ENCODE measurements at places on chromosomes 7 and 10.

- DNase-seq = no peak
Measured at GRCh38 chr7:146690987-146691386, 574.4 kb downstream of the CNTNAP2 start.

GRCh38 chr7:41046221-41046761 lies 656.6 kb downstream of the INHBA start:
- DNase-seq = no peak

DNA sequence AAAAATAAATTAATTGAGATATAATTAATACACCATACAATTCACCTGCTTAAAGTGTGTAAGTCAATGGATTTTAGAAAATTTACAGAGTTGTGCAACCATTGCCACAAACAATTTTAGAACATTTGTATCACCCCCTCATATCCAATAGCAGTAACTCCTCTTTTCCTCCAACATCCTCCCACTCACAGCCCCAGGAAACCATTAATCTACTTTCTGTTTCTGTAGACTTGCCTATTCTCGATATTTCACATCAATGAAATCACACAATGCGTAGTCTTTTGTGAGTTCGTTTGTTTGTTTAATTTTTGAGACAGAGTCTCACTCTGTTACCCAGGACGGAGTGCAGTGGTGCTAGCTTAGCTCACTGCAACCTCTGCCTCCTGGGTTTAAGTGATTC lies 13.7 kb upstream of the HERC4 start:
- DNase-seq = no peak

- no peak for DNase-seq
Measured at GRCh38 chr10:35607475-35608327, 2.6 kb downstream of the GJD4 start.

GRCh38 chr10:13485623-13486022 lies 43.2 kb downstream of the BEND7 start:
- DNase-seq = no peak

- no peak for DNase-seq
Measured at GRCh38 chr7:135998081-135998480, 20.9 kb upstream of the MTPN start.

GRCh38 chr7:74583630-74584029 lies 73.9 kb upstream of the GTF2I start:
- DNase-seq = no peak

DNA sequence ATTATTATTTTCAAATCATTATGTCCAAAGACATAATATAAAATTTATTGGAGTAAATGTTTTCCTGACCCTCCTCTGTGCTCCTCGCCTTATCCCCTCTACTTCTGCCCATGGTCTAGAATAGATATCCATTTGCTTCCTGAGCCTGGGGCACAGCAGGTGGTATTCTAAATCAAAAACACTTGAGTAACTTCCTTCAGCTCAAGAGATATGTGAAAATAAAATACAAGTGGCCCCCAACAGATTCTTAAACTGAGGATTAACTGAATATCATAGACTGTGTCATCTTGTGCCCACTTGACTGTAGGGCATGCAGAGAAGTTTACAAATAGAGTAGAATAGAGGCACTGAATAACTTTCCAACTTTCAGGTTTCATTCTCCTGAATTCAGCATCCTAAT lies 59.1 kb downstream of the HGF start:
- no peak for DNase-seq

DNA sequence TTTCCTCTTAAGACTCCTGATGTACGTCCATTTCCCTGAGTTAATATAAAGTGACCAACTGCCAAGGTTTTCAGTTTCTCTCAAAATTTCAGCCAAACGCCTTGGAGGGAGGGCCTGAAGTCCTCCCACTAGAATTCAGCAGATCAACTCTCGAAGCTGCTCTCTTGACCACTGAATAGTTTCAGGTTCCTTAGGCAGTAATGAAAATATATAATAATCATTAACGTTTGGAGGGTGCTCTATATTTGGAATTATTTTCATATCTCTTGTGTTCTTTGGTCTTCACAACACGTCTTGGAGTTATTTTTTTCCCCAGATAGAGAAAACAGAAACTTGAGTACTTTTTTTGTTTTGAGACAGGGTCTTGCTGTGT lies 123.6 kb upstream of the SFMBT2 start:
- DNase-seq = no peak

DNA sequence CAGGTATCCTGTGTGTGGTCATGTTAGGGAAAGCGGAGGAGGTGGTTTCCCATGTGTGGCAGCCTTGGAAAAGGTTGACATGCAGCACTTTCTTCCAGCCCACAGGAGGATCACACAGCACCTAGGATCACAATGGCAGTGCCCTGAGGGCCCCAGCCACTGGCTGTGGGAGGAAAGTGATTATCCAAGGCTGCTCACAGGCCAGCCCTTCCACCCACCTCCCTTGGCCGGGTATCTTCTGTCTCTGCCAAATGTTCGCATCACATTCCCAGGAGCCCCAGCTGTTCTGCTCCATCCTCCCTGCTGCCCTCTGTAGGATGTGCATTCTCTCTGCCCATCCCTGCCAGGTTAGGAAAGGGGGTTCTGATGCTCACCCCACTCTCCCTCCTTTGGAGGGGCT lies 2.5 kb upstream of the MLXIPL start:
- no peak for DNase-seq

DNA sequence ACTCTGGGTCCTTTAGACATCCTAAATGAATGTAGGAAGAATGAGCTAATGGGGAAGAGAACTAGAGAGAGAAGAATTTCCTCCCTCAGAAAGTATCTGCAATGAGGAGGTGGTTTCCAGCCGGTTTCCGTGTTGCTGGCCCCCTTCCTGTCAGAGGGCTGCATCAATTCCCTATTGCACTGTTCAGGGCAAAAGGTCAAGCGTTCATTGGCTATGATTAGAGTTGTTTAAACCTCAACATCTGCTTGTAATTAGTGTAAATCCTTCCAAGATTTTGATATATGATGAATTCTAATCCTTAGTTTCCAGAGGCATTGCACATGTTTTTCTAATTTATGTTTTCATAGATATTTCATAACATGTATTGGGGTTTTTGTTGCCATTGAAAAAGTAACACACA lies 107.3 kb upstream of the SGCE start:
- DNase-seq = no peak

- DNase-seq = no peak
Measured at GRCh38 chr10:16779384-16779915, 37.8 kb downstream of the RSU1 start.

DNA sequence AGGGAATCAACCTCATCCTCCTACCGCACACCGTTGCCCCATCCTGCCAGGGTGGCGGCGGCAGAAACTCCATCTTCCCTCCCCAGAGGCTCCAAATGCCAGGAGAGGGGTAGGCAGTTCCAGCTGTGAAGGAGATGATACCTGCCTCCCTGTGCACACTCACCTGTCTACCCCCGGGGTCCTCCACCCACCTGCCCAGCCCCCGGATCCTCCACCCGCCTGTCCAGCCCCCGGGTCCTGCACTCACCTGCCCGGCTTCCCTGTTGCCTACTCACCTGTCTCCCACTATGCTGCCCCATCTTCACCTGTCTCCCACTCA lies 13.4 kb upstream of the DNAAF5 start:
- no peak for DNase-seq

- DNase-seq = no peak
Measured at GRCh38 chr10:120713573-120714205, 137.5 kb upstream of the WDR11 start.

DNA sequence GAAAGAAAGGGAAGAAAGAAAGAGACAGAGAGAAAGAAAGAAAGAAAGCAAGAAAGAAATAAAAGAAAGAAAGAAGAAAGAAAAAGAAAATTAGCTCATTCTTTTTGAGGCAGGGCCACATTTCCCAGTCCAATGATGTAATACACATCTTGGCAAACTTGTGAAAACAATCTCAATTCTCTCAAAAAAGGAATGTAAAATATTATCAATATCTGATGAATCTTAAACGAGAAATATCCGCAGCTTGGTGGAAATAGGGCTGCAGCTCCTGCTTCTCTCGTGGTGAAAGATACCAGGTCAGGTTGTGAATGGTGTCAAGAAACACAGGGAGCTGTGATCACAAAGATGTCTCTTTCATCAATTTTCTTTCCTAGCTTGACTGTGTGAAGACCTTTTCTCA lies 739.6 kb upstream of the NRP1 start:
- DNase-seq = no peak

DNA sequence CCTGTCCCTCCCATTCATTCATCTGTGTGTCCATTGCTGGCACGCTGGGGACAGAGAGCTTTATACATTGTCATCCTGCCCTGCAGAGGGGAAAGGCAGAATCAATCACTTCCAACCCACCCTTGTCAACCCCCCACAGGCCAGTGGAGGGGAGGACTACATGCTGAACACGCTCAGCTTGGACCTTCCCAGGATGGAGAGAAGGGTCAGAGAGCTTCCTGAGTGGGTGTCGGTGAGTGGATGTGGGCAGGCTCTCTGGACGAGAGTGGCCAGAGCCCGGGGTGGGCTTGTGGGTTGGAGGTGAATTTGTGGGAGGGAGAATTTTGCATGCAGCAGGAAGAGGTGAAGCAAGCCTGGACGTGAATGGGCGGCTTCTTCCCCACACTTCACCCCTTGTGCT lies 93.9 kb downstream of the DNAJB6 start:
- DNase-seq = no peak

DNA sequence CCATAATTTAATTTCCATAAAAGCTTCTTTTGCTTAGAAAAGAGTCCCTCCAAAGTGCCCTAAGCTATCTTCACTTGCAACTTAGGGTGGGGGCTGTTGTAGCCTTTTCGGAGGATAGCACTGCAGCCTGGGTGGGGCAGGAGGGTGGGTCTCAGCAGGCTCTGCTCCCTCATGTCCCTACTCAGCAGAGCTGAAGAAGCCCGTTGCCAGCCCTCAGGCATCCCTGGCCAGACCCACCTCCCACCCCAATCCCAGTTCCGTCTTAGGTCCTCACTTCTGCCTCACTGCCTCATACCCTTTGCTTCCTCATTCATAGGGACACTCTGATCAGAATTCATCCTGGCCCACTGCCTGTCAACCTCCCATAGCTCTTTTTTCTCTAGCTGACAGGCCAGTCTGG lies 99.8 kb upstream of the ZMIZ1 start:
- no peak for DNase-seq

DNA sequence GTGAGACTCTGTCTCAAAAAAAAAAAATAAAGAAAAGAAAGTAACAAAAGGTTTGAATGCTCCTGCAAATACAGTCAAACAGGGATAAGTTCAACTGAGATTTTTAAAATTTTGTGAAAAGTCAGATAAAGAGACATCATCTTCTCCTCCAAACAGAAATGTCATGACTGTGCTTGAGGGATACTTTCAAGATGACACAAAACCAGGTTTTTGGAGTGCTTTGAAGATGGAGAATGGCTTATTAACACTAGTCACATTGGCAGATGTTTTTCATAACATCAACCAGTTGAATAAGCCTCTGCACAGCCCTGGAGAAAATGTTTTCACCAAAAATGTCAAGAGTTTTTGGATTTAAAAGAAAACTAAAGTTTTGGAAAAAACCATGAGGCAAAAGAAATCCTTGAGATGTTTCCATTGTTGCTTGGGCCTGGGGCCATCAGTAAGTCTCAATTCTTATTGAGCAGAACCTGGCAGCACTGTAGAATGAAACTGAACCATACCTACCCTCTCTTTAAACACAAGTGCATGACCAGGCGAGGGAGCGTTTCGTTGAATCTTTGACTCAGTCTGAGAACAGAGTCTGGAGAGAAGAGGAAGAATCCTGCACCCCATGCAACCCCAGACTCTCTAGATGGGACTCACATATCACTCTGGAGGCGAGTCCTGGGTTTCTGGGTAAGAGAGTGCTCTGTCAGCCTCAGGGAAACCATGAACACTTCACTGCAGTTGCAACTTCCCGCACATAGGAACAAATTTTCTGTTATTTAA lies 37.4 kb upstream of the PRKCQ start:
- DNase-seq = no peak

DNA sequence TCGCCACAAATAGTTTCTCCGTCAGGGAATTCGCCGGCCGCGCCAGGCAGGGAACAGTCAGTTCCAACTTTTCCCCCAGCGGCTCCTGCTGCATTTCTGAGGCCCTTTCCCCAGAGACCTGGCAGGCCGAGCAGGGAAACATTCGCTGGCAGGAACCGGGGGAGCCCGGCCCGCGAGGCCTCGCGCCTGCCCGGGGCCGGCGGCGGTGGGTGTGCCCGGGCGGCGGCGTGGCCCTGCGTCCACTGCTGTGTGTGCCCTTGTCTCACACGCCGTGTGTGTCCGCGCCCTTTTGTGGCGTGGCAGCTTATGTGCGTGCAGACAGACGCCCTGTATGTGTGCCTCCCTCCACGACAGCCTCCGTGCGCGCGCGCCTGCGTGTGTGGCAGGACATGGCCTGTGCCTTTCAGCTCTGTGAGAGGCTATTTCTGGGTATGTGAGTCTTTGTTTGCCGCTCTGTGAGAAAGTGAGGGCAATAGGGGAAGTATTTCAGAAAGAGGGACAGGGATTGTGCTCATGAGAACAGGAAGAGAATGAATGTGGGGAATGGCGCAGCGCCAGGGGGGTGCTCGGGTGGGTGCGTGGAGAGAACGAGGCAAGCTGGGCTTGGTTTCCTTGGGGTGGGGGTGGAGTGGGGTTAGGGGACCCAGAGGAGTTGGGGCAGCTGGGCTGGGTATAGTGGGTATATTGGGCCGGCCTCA lies 689 bp upstream of the SMARCD3 start:
- DNase-seq = no peak

- DNase-seq = no peak
Measured at GRCh38 chr7:116138202-116138801, 72.0 kb upstream of the TES start.

DNA sequence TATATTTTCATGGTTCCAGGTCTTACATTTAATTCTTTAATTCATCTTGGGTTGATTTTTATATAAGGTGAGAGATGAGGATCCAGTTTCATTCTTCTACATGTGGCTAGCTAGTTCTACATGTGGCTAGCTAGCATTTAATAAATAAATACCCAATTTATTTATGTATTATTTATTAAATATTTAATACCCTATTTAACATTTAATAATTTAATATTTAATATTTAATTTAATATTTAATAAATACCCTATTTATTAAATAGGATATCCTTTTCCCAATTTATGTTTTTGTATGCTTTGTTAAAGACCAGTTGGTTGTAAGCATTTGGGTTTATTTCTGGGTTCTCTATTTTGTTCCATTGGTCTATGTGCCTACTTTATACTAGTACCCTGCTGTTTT lies 111.0 kb upstream of the PCLO start:
- no peak for DNase-seq

Measured in stimulated activated CD8-positive, alpha-beta memory T cell treated with anti-CD3 and anti-CD28 coated beads, Interleukin-7, amount 100 ng/mL, for 48 hours (primary cell).